Stimulated activated CD4-positive, alpha-beta T cell treated with anti-CD3 and anti-CD28 coated beads, Interleukin-1b, Interleukin-23, amount 100 ng/mL, for 1 hour (primary cell): ENCODE measurements at places on chromosomes 7 and 10.

GRCh38 chr7:46068159-46068558 is 147.1 kb upstream of the IGFBP3 start:
- no peak for DNase-seq

GRCh38 chr7:151549083-151549482 is 29.4 kb upstream of the RHEB start:
- no peak for DNase-seq

DNA sequence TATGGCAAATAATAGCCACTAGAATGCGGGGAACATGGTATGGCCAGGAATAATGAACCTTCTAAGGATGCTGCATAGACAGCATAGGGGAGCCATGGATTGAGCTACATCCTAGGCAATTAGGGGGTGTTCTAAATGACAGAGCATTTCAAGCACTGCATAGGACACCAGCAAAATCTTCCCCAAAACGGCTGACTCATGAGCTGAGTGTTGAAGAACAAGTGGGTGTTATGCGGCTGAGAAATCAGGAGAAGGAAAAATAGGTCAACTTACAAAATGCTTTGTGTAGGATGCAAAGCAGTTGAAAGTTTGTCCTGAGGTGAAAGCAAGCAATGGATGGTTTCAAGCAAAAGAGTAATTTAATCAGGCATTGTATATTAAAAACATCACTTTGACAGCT is 1023.5 kb upstream of the C7orf33 start:
- DNase-seq: no peak

GRCh38 chr10:4382811-4383210 is 443.2 kb upstream of the AKR1E2 start:
- no peak for DNase-seq

- no peak for DNase-seq
Observed at GRCh38 chr10:112843623-112844022, 106.4 kb upstream of the TCF7L2 start.

DNA sequence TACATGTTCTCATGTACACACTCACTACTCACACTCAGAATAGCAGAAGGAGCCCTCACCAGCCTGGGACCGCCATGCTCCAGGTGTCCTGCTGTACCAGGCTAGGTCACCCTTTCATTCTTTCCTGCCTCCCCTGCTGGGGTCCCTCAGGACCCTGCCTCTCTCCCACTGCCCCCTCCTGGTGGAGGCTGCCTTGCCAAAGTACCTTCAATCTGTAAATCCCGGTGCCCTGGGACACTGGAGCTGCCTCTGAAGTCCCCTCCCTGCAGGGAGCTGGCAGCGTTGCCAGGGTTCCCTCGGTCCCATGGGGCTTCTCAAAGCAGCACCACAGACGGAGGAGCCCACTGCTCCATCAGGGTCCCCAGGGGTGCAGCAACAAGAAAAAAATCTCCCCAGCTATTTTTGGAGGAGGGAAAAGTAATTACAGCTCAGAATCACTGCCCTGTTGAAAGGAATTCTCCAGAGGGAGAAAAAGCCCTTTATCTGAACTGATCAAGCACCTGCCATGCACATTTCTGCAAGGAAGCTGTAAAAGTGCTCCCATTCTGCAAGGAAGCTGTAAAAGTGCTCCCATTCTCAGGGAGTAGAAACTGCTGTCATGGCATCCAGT is 259.9 kb downstream of the PTPRN2 start:
- DNase-seq: no peak
